Mesenchymal stem cell (in vitro differentiated cells and primary cell): ENCODE measurements at places on chromosomes 5 and 9.

DNA sequence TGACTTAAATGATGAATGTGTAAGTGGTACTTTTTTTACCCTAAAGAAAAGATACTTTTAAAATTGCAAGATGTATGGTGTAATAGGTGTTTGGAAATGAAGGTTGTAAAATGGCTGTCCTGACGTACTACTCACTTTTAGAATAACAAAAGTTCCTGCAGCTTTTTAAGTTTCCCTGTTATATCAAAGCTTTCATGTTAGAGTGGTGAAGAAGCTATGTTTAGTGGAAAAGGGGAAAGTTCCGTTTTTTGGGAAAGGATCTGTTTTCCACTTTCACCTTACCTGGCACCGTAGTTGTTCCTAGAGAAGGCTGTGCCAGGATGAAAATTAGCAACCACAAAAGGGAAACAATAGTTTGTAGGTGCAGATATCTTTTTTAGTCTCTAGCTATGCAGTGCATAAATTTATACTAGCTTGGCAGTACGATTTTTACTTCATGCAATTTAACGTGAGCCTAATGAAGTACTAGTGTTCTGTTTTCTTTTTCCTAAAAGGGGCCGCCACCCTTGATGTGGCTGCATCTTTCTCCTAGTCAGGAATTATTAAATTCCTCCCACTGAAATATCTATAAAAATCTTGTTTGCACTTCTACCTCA is 1.3 kb downstream of the TNPO1 start:
- DNase-seq: peak; percentile 38

GRCh38 chr9:129140397-129141065 is 29.3 kb downstream of the PTPA start:
- DNase-seq: peak; percentile 58

- peak; percentile 70 for DNase-seq
These were observed 19.4 kb downstream of the CCNH start for GRCh38 chr5:87393331-87393730.

DNA sequence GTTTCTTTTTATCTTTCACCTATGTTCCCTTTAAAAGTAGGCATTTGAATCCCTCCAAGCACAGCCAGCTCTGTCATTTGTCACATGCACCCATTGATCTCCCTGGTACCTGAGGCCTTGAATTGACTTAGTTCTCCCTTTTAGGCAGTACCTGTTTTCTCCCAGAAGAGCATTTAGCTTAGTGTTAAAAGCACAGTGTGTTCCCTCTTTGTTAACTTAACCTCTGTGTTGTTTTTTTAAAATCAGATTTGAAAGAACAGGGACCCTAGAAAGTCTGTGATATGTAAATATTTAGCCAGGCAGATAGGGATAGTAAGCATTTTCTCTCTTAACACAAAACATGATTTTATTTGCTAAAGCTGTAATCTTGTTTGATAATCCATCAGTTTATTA is 113.8 kb upstream of the SPATA31D4 start:
- DNase-seq: no peak

DNA sequence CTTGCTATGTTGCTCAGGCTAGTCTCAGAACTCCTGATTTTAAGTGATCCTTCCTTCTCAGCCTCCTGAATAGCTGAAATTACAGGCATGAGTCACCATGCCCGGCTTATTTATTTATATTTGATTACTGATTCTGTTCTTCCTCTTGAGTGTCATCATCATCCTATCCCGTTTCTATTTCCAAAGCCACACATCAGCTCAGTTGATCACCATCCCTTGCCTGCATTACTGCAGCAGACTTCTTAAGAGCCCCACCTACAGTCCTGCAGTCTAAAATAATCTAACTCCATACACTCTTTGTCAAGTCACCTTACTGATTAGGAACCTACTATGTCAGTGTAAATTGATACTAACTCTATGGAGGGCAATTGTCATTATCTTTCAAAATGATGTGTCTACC is 138.9 kb upstream of the RAI14 start:
- DNase-seq: peak; percentile 79

GRCh38 chr5:171868236-171868635 is 82.6 kb downstream of the SMIM23 start:
- DNase-seq: no peak

DNA sequence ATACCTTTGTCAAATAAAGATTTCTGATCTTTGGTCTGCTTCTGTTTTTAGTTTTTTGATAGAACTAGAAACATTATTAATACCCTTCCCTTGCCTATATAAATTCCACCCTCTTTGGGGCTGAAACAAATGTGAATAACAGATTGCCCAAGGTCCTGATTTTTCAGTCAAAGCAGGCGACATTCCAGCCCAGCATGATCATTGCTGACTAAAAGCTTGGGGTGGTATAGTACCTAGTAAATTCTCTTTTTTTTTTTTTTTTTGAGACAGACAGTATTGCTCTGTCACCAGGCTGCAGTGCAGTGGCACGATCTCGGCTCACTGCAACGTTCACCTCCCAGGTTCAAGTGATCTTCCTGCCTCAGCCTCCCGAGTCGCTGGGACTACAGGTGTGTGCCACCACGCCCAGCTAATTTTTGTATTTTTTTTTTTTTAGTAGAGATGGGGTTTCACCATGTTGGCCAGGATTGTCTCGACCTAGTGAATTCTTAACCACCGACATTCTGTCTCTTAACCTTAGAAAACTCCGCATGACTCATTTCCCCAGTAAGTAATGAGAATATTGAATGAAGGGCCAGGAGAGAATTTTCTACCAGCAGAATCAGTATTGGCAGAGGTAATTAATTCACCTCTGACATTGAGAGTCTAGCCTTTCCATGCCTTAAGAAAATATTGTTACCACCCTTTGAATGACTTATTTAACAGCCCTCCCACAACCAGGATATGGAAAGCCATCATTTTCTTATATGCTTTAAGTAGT is 226.4 kb downstream of the GNA14 start:
- DNase-seq: no peak

GRCh38 chr5:102789469-102789868 is 34.4 kb downstream of the PAM start:
- DNase-seq: no peak
